Hepatocyte (in vitro differentiated cells): ENCODE measurements at places on chromosomes 16 and 17.

- DNase-seq, result no peak
Measured at GRCh38 chr16:11162586-11163268, 93.3 kb downstream of the SOCS1 start.

- peak; percentile 59 for DNase-seq
Measured at GRCh38 chr17:66275651-66276050, 26.8 kb upstream of the PRKCA start.

- DNase-seq, result peak; percentile 68
Measured at GRCh38 chr17:1153795-1154546, 25.8 kb downstream of the ABR start.

DNA sequence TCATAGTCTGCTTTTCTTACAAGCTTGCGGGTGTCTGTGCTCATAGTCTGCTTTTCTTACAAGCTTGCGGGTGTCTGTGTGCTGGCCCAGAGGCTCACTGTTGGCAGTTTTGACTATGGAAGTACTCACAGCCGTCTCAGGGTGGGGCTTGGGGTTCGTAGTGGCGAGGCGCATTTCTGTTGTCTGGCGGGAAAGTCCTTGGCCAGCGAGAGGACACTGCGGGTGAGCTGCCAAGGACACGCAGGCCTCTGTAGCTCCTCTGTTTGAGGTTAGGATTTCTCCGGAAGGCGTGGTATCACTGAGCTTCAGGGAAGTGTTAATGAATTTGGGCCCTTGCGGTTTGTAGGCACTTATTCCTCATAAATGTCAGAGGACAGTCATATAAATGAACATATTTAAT is 13.5 kb downstream of the TBCD start:
- DNase-seq, result no peak

- DNase-seq, result no peak
Measured at GRCh38 chr16:69057400-69058378, 47.8 kb upstream of the HAS3 start.
